AG09319 (cell line): ENCODE measurements at places on chromosomes 12 and 14.

DNA sequence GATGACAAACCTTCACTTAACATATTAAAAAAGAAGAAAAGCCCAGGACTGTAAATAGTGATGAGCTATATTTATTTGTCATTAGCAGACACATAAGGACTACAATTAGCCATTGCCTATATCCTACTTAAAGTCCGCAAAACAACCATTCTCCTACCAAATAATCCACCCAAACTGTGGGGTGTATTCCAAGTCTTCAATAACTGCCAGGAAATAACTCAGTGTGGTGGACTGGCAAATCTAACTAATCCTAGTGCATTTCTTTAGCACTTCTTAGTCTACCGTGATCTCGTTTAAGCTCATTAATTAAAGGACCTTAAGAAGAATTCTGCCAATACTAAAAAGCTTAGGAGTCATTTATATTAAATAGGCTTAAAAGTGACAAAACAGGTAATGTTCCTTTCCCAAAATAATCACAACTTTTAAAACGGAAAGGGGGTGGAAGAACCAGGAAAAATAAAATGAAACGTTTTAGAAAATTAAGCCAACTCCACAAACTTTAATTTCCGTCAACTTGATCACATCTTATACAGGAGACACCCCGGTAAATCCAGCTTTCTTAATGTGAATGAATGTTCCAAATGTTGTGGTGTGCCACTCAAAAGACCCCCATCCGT, 1.8 kb downstream of the NOVA1 start:
- no peak for DNase-seq

DNA sequence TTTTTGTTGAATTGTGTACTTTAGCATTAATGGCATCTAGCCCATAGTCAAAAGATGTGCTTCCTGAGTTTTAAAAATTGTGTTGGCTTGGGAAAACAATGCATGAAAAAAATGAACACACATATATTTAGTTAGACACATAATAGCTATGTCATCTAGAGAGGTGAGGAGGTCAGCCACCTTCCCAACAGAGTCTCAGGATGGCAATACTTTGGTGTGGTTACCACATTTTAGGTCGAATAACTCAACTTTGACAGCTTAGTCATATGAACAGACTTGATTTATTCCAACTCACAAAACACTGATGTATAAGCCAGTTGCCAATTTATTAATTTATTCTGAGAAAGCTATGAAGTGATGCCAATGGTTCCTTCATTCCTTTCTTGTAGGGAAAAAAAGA, 114.0 kb downstream of the ETNK1 start:
- no peak for DNase-seq

GRCh38 chr14:50381008-50381407, 15.7 kb downstream of the CDKL1 start:
- no peak for DNase-seq

- no peak for DNase-seq
These were observed 87.2 kb upstream of the CDKN3 start for GRCh38 chr14:54309615-54310014.

- peak; percentile 18 for DNase-seq
These were observed 157.1 kb upstream of the CCND2 start for GRCh38 chr12:4116251-4117111.

DNA sequence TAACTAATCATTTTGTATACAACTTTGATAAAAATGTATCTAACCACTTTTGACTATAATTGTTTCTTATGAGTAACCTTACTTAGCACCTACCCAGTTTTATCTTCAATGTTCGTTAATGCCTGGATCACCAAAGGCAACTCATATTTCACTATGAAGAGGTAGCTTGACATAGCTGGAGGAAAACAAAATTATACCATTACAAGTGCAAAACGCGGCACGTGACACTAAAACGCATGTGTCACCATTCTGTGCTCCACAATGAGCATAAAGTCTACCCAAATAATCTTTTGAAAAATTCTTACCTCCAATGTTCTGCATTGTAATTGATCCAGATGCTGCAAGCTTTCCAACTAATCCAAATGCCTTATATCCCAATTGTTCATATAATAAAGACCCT, 5.8 kb downstream of the SLC38A2 start:
- DNase-seq, result no peak

DNA sequence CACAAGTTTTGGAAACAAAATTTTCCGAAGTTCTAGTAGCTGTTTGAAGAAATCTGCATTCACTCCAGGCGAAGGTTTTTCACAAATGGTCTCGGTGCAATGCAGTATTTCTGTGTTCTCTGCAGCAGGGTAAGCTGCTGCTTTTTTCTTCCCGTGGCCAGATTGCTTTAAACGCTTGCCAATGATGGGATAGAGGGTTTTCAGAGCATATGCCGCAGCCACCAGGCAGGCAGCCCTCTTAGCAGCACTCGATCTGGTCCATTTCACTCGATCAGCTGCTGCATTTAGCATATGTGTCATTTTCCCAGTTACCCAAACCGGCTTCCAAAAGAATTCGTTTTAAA, 315 bp downstream of the ABCD2 start:
- no peak for DNase-seq

DNA sequence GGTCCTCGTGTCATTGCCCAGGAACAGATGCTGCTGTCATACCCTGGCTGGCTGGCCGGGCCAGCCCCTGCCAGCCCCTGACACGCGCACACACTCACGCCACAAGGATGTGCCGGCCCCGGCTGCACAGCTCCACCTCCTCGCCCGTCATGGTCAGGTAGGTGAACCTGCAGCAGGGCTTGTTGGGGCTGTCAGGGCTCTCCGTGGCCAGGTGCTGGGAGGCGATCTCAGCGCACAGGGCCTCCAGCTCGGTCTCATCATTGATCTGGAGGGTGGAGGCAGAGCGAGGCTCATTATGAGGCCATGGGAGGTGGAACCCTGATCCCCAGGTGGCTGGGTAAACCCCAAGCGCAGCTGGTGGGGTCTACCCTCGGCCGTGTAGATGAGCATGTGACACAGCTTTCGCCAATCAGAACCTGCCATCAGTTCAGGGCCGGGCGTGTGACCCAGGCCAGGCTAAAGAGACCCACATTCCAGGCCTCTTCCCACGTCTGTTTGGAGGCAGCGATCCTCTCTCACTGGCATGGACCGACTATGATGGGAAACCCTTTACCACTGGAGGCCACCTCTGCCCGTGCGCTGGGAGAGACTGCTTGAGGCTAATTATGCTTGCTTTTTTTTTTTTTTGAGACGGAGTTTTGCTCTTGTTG, 38.8 kb downstream of the TRAFD1 start:
- no peak for DNase-seq

GRCh38 chr14:68550338-68550715, 242.5 kb downstream of the ZFP36L1 start:
- DNase-seq, result no peak

DNA sequence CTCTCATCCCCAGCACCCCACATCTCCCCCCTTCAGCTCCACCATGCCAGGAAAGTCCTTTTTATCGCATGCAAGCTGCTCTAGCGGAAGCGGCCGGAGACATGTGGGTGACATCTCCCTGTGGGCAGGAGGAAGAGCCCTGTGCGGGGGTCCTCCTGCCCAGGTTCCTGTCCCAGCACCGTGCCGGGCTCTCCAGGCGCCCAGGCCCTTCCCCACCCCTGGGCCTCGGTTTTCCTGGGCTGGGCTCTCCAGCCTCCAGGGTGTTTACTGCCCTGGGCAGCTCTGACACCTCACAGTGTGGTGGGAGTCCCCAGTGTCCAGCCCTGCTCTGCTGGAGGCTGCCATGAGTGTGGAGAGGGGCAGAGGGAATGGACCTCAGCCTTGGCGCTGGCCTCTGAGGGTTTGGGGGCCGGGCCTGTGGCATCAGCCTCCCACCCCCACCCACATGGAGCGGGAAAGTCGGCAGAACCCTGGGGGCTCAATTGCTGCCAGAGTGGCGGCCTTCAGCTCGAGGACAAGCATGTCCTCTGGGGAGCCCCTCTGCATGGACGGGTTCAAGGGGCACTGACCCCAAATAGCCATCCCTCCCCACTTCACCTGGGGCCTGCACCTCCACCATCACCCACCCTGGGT, 16.9 kb downstream of the ASPG start:
- DNase-seq, result no peak

GRCh38 chr12:49010092-49010668, 8.4 kb downstream of the PRKAG1 start:
- no peak for DNase-seq

DNA sequence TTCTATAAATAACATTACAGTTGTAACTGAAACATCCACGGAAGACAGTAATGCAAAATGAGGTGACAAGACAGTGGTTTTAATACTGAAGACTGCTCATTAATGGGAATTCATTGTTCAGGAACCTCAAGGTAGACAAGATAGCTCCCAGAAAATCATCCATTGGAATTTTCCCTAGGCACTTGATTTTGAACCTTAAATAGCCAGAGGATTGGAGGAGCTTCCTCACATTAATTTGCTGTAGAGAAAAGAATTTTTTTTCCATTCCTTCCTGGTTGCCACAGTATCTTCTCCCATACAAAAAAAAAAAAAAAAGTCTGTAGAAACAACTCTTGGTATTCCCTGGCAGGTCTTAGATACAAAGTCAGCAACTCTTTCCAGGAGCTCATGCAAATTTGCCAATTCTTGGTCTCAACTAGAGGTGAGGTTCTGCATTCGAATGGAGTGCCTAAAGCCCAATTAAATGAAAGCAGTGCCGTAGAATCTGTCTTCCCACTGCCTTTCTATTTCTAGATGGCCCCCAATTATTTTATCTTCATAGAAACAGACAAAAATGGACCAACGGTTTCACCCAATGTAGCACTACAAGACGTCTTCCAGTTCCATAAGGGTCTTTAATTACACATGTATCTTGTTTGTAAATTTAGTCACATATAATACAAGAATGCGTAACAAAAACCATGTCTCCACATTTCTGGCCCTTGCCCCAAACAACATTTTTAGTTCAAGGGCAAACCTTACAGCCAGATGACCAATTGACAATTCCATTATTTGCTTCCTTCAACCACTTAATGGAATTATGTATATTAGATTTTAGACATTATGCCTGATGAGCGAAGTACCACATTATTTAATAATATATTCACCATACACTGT, 13.5 kb downstream of the SLC38A2 start:
- no peak for DNase-seq

- DNase-seq, result no peak
These were observed 60.7 kb downstream of the SPPL3 start for GRCh38 chr12:120843472-120843871.

GRCh38 chr12:105235732-105236476, at the start of gene APPL2:
Gene APPL2 (minus strand): TSS chr12:105236174. CDS start chr12:105236012, 162 bp downstream.
- DNase-seq, result peak; percentile 73

DNA sequence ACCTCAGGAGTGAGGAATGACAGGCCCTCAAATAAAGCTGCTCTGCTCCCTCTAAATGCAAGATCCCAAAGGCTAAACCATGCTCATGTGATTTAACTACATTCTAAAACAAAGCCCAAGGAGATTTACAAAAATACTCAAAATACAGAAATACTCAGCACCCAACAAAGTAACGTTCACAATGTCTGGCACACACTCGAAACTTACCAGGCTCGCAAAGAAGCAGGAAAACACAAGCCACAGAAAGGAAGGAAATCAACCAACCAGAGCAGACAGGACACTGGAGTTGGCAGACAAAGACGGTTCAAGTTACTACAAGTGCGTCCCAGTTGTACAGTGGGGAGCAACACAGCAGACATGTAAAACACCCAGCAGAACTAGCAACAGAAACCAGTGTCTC, 33.4 kb downstream of the STX2 start:
- DNase-seq, result no peak

- DNase-seq, result no peak
These were observed 18.5 kb upstream of the DUSP6 start for GRCh38 chr12:89370850-89371249.

DNA sequence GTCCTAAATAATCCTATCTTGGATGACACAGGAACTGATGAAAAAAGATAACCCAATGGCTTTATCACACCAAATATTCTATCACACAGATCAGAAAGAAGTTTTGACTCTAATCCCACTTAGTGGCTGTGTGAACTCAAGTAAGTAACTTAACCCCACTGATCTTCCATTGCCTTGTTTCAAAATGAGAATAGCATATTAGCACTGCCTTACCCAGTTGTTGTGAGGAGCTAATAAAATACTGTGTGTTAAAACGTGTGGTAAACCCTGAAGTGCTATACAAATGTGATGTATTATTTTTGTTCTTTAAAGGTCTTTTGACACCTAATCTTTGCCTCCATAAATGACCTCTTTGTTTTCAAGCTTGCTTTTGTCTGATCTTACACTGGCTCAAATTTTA, 60.9 kb upstream of the ARID2 start:
- no peak for DNase-seq

DNA sequence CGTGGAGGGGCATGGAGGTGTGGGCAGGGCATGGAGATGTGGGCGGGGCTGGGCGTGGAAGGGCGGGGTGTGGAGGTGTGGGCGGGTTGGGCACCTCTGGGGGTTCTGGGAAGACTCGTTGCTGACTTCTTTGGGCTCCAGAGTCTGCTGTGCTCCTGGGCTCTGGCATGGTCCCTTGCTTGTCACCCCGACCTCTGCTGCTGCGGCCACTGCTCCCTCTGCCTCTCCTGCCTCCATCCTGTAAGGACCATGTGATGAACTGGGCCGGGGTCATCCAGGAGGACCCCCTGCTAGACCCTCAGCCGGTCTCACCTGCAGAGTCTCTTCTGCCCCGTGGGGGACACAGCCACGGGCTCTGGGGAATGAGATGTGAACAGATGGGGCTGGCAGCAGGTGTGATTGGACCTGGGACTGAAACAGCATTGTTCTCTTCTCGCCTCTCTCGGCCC, 15.3 kb downstream of the NOC4L start:
- DNase-seq, result no peak

DNA sequence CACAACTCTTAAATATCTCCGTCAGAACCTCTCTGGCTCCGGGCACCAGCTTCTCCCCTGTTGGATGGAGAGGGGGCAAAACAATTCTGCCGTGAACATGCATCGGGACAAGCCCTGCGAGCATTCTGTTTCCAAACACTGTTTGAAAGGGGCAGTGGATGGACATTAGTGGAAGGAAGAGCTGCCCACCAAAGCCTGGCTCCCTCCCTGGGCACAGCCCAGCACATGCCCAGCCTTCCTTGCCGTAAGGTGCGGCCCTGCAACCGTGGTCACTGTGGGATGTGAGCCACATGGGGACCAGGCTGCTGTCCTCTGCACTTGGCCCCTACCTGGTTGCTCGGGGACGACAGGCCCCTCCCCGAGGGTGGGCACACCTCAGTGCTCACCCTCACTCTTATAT, 54.0 kb downstream of the TRAFD1 start:
- DNase-seq, result no peak

DNA sequence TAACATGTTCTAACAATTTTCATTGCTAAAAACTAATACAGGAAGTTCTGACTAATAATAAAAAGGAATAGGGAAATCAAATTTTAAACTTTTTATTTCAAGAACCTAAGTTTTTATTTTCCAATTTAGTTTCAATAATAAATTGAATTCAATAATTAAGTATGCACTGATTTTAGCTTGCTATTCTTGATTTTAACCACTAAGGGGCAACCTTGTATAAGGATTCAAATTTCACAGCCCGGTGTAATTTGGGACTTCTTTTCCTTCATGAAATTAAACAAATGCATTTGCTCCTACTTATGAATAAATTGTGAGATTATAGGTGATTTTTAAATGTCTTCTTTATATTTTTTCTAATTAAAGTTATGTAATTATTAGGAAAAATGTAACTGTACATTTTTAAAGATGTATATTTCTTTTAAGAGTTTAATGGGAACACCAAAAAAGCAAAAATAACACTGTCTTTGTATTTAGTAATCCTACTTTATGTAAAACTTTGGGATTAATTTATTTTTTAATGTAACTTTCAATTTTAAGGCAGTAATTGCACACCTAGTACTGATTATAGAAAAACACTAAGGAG, 241.4 kb upstream of the PDZRN4 start:
- DNase-seq, result peak; percentile 10

- DNase-seq, result no peak
These were observed 506.1 kb downstream of the RMST start for GRCh38 chr12:97968641-97969197.

GRCh38 chr14:95758331-95758730, 44.4 kb upstream of the TCL1A start:
- no peak for DNase-seq
